ENCODE measurements at places on chromosomes 6 and 20.

DNA sequence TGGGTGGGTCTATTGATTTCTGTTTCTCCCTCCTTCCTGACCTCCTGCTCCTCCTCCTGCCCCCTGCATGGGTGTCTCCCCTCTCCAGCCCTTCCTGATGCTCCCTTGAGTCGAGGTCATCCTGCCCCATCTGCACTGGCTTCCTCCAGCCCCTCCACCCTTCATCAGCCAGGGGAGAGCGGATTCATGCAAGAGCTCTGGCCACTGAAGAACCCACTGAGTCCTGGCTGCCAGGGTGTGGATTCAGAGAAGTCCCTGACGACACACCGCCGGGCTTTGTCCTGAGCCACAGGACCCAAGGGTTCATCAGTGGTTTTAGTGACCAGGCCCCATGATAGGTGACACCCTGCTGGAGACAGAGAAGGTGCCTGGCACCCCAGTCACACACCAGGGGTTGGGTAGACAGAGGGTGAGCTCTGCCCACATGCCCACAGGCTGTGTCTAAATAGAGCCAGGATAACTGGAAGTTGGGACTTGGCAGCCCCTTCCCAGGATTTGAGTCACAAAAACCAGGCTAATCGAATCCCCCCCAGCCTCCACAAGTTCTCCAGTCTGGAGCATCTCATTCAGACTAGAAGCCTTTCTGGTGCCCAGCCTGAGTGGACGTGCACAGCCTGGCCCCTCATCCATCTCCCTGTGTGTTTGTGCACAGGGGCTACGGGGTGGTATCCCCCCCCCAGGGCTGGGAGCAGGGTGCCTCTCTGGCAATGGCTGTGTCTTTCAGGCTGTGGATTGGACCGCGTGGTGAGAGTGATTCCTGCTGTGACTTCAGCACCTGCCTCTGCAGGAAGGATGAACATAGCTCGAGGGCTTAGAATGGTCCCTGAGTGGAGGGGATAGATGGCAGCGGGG, 1.2 kb downstream of the GFRA4 start:
- DNase-seq, result no peak

GRCh38 chr20:926670-927069, 10.5 kb upstream of the ANGPT4 start:
- no peak for DNase-seq

- no peak for DNase-seq
Observed at GRCh38 chr20:50408526-50409364, 101.4 kb upstream of the PTPN1 start.

DNA sequence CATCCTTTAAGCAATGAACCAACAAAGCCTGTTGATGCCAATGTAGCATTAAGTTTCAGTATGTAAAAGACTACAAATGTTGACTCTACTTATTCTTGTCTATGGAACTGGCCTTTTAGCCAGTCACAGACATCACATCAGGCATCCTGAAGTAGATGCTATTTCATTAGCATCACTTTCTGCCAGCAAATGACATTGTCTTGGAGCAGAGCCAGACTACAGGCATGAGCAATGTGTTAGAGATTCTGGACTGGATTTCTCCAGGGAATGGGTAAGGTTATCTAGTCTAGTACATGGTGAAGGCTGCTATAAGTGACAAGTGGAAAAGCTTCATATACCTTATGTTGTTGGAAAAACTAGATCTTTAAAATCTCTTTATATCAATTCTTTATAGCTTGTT, 142.9 kb downstream of the ADGRB3 start:
- no peak for DNase-seq

DNA sequence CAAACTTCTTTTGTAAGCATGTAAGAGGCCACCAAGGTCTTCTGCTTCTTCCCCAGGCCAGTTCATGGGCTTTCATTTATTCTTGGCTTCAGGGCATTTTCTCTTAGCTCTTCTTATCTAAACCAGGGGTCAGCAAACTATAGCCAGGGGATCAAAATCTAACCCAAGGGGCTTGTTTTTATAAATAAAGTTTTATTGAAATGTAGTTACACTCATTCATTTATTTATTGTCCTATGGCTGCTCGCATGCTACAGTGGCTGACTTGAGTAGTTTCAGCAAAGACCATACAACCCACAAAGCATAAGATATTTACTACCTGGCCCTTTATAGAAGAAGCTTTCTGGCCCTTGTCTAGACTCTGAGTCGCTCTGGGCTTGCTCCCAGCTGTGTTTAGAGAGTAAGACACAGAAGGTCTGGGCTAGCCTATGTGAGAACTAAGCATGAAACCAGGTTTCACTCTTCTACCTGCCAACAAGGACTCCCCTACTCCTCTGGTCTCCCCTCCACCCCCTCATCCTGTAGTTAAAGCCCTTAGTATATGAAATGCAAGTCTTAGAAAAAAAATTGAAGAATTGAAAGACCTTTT, 43.2 kb downstream of the KHDC1L start:
- DNase-seq, result no peak

GRCh38 chr6:170286934-170287265, 4.0 kb downstream of the DLL1 start:
- DNase-seq, result no peak

- DNase-seq, result no peak
Observed at GRCh38 chr6:164331026-164331425, 916.5 kb downstream of the QKI start.
